Activated CD4-positive, alpha-beta T cell treated with anti-CD3 and anti-CD28 coated beads for 1 hour (primary cell): ENCODE measurements at places on chromosomes 6 and 20.

- no peak for DNase-seq
Observed at GRCh38 chr6:67221226-67221625, 1413.9 kb upstream of the ADGRB3 start.

DNA sequence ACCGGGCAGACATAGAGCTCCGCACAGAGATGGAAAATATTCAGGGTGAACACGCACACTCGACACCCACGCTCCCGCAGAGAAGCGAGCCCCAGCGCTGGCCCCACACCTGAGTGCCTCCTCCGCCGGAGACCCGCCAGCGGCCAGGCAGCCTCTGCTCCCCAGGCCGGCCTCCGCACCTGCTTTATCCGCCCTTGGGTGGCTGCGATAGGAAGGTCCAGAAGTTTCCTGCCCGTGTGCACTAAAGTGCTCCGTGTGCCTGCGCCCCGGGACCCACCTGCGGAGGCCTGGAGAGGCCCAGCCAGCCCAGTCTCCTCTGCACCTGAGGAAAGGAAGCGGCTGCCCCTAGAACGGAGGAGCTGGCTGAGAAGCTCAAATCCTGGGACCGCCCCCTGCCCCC, 10.8 kb upstream of the FOXC1 start:
- DNase-seq: no peak

DNA sequence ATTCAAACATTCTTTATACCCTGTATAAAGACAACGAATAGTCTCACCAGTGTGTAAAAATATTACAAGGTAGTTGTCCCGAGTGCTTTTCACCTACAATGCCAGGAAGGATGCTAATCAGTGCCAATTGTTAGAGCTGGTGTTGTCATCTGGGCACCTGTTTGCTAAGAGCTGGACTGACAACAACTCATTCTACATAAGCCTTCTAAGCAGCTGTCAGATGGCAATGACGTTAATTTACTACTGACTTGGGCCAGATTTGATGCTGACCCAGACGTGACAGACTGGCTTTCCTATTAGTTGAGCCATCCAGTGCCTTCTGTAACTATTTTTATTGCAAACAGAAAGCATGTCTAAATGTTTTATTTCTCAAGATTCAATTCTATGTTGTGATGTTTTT, 355.2 kb downstream of the ADGRB3 start:
- DNase-seq: no peak

DNA sequence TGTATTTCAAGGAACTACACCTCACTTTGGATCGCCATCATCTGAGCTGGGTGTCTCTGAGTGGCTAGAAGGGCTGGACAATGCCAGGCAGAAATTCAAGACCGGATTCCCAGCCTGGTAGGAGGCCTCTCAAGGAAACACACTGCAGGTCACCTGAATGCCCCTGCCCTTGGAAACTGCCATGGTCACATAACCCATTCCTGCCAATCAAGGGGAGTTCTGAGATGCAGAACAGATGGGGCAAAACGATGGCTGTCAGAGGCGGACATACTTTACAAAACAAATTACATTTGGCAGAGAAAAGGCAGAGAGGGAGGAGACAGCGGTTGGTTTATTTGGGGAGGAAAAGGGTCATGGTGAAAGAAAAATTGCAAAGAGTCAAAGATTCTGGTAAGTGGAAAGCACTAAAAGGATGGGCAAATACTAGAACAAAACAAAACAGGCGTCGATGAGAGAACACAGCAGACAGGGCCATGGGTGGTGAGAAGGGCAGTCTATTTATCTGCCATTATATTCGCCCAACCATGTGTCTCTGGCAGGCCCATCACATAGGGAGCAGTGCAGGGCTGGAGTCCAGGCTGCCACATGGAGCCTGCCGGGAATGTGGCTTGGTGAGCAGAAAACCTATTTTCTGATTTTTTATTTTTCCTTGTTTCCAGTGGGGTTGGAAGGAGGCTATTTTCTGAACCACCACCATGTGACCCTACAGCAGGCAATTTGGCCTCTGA, 13.5 kb downstream of the BEND3 start:
- DNase-seq: no peak

- no peak for DNase-seq
Observed at GRCh38 chr6:10418862-10419748, 4.2 kb upstream of the TFAP2A start.

DNA sequence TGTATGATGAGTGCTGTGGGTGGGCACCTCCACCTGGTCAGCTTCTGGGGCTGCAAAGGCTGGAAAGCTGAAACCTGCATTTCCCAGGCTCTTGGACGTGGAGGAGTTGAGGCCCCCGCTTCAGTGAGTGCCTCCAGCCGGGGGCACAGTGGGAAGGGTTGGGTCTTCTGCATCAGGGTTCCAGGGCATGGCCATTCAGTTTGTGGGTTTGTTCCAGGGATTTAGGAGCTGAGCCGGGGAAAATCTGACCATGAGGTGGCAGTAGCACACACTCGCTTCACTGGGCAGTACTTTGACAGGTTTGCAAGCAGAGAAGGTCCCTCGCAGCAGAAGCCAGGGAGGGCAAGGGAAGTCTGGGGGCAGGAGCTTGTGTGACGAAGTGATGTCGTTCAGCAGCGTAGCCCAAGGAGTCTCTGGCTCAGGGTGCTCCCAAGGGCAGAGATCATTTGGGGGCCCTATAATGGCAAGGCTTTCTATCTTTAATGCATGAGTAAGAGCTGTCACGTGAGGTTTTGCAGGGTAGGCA, 69.5 kb upstream of the SULF2 start:
- no peak for DNase-seq

DNA sequence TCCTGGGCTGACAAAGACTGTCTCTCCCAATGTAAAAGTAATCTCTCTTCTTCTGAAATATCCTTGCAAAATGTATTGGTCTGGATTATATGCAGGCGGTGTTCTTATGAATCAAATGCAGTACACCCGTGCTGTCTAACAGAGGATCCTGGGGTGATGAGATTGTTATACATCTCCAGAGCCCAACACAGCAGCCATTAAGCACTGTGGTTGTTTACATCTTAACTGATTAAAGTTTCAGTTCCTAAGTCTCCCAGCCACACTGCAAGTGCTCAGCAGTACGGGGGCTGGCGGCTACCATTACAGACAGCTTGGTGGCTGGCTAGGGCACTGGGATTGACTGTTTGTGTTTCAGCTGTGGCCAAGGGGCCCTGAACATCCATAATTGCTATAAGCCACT, 7.0 kb downstream of the UNC93A start:
- DNase-seq: no peak

- no peak for DNase-seq
Observed at GRCh38 chr6:66376001-66376400, 669.0 kb upstream of the EYS start.

- DNase-seq: no peak
Observed at GRCh38 chr20:62477669-62478455, 2.1 kb upstream of the GATA5 start.

DNA sequence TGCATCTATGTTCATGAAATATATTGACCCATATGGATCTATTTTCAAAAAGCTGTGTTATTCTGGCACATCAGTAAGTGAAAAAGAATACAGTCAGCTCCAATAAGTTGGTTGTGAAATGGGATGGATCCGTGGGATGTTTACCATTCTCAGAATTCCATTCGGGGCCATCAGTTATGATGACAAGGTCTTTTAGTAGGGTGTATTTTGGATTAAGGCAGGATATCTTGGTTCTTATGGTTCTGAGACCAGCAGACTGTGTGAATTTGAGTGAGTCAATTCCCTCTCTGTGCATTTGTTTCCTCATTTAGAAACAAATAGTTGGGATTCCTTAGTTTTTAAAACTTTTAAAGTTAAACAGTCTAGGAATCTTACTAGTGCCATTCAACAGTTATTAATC, 287.4 kb downstream of the CD109 start:
- no peak for DNase-seq

DNA sequence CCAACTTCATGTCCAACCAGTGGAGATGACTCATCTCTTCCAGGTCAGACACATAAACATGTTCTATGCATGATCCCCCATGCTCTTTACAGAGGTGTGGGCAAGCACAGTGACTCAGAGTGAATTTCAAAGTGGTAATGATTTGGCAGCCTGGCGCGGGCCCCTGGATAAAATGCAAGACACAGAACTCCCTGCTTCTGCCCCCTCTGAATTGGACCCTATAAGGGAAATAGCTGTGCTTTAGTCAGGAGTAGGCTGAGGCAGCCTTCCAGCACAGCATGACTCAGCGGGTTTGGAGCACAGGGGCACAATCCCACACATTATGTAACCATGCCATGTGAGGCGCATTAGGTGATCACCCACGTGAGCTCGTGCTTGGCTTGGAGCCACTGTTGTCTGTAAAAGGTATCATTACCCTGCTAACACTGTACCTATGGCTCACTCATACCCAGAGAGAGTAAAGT, 127.4 kb downstream of the C6orf118 start:
- DNase-seq: no peak

- DNase-seq: peak; percentile 51
Observed at GRCh38 chr20:46013829-46014516, 5.3 kb downstream of the MMP9 start.

DNA sequence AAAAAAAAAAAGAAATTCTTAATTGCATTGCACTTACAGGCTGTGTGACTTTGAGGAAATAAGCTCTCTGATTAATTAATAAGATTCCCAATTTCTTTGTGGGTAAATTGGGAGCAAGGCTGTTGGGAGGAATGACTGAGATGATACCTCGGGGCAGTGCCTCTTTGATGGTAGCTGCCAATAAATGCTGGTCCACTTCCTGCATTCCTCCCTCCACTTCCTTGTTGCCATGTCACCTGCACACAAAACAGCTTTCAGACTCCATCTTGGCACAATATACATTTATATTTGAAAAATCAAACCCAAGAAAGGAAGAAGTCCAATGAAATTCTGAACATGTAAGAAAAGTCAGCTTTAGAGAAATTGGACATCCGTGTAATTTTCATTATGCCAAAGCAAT, 45.1 kb downstream of the MTHFD1L start:
- no peak for DNase-seq

GRCh38 chr6:42403421-42403820, 48.3 kb downstream of the TRERF1 start:
- no peak for DNase-seq

- DNase-seq: no peak
Observed at GRCh38 chr6:142698751-142699150, 246.2 kb downstream of the HIVEP2 start.

DNA sequence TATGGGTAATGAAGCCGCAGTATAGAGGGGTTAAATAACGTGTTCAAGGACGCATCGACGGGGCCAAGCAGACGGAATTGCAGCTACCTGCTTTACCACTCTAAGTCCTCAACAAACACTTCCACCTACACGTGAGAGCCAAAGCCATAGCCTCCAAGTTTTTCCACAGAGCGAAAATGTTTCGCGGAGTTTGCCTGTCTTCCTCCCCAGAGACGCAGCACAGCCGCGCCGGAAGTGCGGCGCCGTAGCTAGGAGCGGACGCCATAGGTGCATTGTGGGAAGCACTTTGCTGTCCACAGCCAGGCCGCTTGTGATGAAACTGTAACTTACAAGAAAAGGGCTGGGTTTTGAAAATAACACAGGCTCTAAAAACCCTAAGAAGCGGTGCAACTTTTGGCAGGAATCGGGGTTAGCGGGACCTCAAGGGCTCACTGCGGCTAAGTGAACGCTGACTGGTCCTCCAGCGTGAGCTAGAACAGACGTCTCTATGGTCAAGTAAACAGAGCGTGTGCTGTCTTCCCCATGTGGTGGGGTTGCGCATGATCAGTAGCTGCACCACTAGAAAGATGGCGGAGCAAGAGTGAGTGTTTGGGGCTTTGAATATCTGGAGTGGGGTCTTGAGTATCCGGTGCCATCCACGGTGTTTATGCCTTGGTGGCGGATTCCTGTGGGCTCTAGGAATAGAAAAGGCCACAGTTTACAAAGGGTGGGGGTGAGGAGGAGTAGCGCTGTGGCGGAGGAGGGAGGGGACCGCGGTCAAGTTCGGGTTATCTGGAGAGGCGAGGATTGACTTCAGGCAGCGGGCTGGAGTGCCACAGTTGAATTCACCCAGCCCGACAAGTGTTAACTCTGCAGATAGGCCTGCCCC, at the start of gene RPL7L1:
Gene RPL7L1 (plus strand): TSS at position 245 of the 868 bp plus-strand sequence. CDS start 295 bp downstream, at position 540.
- peak; percentile 73 for DNase-seq

DNA sequence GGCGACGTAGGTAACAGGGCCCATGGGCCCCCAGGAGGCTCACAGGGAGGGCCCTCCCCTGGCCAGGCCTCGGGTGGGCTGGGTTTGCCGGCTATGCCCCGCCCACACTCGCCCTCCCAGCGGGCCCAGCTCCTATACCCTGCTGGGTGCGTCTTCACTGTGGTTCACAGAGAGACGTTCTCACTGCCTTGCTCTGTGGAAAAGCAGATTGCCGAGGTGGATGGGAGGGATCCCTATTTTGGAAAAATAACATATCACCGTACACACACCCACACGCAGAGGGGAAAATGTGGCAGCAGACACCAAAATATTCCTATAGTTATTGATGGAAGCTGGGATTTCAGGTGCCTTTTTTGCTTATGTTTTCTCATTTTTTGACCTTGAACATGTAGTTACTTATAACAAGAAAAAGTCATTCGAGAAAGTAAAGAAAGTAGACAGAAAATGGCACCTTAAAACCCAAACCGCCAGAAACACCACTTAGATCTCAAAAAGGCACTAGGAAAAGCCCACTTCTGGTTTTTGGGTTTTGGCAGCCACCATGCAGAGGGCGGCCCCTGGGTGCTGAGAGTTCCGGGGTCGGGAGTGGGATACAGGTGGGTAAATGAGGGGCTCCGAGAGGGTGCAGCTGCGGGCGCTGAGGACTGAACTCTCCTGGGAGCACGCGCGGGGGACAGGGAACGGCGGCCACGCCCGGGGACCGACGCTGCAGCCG, 49.4 kb downstream of the TMEM242 start:
- peak; percentile 57 for DNase-seq

DNA sequence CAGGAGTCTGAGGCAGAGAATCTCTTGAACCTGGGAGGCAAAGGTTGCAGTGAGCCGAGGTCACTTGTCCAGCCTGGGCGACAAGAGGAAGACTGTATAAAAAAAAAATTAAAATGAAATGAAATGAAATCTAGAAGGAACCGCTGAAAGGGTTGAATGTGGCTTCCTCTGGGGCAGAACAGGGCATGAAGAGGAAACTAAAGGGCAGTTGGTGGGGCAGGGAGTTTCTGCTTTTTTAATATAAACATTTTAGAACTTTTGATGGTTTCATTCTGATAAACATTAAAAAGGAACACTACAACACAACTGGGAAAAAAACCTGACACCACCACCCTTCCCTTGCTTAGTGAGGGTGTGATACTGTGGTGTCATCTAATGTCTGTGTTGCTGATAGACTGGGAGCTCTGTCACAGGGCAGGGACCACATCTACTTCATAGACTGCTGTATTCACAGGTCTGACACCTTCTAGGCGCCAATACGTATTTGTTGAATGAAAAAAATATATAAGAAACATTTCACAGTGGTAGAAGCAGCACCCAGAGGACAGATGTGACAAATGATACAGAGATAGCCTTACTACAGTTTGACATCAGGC, 128.9 kb downstream of the ADAT2 start:
- DNase-seq: no peak
